ENCODE measurements at places on chromosomes 11 and 22. TPM values are rescaled to one million over a fixed set of nuclear protein-coding genes. Genes with fewer than 3 reads are reported as not detected.

UPB1 gene
- total RNA-seq: not detected

TTC36 gene
- total RNA-seq: 21.1 TPM

CASP12 gene
- 2.4 TPM for total RNA-seq

OR4D10 gene
- not detected for total RNA-seq

CCDC89 gene
- total RNA-seq: 1.6 TPM

OR4A16 gene
- total RNA-seq: not detected

GRK3 gene
- 25.9 TPM for total RNA-seq

AHNAK gene
- total RNA-seq: 1,007 TPM

BTG4 gene
- not detected for total RNA-seq

DESI1 gene
- 18.8 TPM for total RNA-seq

LRRC56 gene
- not detected for total RNA-seq

TRIM68 gene
- total RNA-seq: 18.0 TPM

CARD18 gene
- total RNA-seq: not detected

MMP13 gene
- total RNA-seq: not detected

CABP4 gene
- total RNA-seq: 0.65 TPM

PATE3 gene
- total RNA-seq: not detected

TMEM121B gene
- total RNA-seq: 0.46 TPM

ACO2 gene
- 151 TPM for total RNA-seq
